ENCODE measurements at places on chromosomes 16 and 17.

DNA sequence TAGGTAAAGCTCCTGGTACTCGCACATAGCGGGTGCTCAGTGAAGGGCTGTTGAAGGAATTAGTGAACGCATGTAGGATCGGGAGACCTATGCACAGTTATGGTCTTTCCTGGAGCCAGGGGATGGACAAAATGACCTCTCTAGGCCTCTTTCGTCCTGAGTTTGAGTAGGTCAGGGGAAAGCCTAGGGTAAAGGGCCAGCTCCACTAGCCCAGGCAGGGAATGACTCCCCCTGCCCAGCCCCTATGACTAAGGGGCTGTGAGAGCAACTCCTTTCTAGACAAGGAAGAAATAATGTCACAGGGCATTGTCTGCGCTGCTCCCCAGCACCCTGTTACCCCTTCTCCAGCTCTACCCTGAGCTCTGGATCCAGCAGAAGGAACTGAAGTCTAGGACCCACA lies 24.6 kb upstream of the FMNL1 start:
- DNase-seq, result no peak

GRCh38 chr16:12539185-12539929 lies 264.3 kb downstream of the CPPED1 start:
- peak; percentile 87 for DNase-seq

- no peak for DNase-seq
Measured at GRCh38 chr16:4410335-4411075, 5.9 kb downstream of the CORO7 start.

GRCh38 chr17:37779554-37779953 lies 34.7 kb upstream of the HNF1B start:
- DNase-seq, result no peak

- no peak for DNase-seq
Measured at GRCh38 chr17:42843358-42843934, 934 bp upstream of the AOC2 start.

DNA sequence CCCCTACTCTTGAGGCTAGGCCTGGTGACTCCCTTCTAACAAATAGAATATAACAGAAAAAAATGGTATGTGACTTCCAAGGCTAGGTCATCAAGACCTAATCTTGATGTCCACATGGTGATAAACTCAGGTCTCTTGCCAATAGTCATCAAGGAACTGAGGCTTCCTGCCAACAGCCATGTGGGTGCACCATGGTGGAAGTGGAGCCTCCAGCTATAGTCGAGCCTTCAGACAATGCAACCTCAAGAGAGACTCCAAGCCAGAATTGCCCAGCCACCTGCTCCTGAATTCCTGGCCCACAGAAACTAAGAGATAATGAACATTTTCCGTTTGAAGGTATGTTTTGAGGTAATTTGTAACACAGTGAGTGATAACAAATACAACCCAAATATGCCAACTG lies 55.9 kb upstream of the SREBF1 start:
- DNase-seq, result no peak

- no peak for DNase-seq
Measured at GRCh38 chr17:49866882-49867413, 19.1 kb upstream of the TAC4 start.

- no peak for DNase-seq
Measured at GRCh38 chr16:66483689-66484452, 56.8 kb downstream of the BEAN1 start.

GRCh38 chr17:63774969-63775265 lies 947 bp downstream of the DDX42 start:
- DNase-seq, result no peak

- DNase-seq, result no peak
Measured at GRCh38 chr17:70947636-70948565, 778.6 kb downstream of the KCNJ2 start.

DNA sequence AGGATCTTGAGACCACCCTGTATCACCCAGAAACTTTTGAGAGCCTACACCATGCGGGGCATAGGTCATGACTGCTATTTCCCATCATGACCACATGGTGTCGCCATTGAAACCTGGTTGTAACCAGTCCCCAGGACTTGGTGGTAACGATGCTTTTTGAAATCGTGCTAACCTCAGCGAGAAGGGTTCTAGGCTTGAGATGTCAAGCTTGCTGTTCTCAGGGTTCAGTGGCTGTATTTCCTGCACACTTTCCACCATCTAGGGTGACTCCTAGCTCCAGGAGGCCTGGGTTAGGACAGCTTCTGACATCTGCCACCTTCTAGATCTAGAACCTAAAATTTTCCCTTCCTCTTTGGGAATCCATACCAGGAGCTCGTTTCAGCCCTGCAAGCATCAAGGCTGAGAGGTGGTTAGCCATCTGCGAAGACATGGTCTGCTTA lies 13.0 kb upstream of the SPNS3 start:
- peak; percentile 37 for DNase-seq

GRCh38 chr16:9123871-9124270 lies 32.4 kb downstream of the HAPSTR1 start:
- no peak for DNase-seq

- no peak for DNase-seq
Measured at GRCh38 chr17:77432742-77433141, 292.0 kb downstream of the SEC14L1 start.

GRCh38 chr17:33564146-33564545 lies 271.1 kb upstream of the ASIC2 start:
- DNase-seq, result no peak

DNA sequence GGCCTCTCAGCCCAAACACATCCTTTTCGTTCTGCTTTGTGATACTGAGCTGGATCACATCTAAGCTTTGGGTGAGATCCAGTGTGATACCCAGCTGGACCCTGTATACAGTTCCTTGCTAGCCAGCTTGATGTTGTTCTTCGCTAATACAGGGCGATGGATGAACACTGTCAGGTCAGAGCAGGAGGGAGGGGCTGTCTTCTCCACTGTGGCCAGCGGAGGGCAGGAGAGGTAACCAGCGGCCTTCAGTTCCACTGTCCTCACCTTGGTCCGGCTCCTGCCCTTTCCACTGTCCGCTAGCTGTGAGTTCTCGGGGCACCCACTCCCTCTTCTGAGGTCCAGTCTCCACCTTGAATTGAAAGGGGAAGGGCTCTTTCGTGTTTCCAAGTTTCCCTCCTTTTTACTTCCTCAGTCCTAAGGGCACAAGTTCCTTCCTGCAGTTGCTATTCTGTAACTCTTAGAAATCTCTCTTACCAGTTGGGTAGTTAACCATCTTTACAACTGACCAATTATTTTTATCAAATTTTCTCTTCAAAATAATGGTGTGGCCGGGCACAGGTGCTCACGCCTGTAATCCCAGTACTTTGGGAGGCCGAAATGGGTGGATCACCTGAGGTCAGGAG lies 3.0 kb upstream of the ZNF213 start:
- no peak for DNase-seq

DNA sequence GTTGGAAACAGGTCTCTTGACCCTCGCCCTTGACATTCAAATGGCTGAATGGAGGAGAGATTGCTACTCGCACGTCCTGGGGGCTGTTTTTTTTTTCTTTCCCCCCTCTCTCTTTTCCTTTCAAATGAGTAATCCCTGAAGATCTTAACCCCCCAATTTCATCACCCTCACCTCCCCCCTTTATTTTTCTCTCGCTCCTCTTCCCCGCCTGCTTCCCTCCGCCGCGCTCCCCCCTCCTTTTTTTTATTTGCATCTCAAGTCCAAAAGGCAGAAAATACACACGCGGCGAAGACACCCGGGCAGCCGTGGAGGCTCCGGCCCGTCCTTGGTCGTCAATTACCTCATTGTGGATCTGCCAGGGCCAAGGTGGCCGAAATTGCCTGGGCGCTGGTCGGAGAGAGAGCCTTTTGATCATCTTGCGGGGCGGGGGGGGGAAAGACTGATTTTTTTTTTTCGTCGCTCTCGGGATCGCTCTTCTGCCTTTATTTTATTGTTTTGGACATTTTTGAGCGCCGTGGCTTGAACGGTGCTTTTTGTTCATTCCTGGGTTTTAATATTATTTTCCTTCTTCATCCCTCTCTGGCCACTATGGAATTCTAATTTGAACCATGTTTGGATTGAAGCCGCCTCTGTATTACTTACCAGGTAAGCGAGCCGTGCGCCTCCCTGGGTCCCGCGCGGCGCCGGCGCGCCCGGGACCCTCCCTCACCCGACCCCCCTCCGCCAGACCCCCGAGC lies 57.2 kb upstream of the GSE1 start:
- no peak for DNase-seq

DNA sequence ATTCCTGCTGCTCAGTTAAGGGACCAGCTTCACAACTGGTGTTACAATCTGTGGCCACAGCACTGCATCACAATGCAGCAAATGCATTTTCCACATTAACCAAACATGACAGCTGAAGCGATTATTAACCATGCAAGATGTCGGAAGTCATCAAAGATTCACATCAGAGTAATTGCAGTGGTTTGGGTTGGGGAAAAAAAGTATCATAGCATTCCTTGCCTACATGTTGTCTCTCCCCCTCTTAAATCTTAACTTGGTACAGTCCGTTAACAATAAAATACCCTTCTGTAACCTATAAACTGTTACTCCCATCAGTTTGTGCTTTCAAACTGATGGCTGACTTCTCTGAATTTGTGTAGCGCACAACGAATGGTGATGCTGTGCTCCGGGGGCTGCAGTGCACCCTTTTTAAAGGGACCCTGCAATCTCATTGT lies 51.6 kb downstream of the NUP93 start:
- DNase-seq, result no peak

DNA sequence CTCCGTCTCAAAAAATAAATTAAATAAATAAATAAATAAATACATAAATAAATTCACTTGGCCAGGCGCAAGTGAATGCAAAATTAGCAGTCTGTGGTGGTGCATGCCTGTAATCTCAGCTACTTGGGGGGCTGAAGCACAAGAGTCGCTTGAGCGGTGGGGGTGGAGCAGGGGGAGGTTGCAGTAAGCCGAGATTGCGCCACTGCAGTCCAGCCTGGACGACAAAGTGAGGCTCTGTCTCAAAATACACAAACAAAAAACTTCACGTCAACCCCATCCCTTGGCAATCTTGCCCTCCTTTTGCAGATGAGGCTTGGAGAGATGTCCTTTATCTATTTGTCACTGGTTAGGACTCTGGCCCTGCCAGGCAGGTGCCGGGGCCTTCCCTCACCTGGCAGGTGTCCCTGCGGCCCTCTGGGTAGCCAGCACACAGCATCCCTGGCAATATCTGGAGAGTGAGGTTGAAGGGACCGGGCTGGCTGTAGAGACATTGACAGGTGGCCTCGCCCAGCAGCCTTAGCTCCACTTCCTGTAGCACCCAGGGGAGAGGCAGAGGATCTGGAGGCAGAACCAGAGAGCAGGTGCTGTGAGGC lies 4.4 kb downstream of the PRSS36 start:
- DNase-seq, result no peak

DNA sequence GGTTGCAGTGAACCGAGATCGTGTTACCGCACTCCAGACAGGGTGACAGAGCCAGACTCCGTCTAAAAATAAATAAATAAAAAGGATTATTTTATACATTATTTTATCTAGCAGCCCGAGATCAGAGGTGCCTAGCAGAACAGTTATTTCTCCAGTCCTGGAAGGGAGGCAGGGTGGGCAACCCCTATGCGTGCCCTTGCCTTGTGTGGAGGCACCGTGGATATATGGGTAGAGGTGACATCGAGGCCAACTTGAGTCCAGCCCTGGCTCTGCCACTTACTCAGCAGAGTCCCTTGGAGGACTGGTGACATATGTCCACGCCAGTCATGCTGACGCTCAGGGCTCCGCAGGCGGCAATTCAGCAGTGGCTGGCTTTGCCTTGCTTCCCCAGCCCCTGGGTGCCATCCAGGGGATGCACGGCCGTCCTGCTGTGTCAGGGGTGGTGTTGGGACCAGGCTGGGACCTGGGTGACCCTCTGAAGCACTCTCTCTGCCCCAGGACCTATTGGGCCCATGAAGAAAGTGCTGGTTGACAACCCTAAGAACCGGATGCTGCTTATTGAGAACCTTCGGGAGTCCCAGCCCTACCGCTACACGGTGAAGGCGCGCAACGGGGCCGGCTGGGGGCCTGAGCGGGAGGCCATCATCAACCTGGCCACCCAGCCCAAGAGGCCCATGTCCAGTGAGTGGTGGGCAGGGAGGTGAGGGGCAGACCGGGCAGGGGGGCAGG lies 13.2 kb downstream of the GALK1 start:
- no peak for DNase-seq

DNA sequence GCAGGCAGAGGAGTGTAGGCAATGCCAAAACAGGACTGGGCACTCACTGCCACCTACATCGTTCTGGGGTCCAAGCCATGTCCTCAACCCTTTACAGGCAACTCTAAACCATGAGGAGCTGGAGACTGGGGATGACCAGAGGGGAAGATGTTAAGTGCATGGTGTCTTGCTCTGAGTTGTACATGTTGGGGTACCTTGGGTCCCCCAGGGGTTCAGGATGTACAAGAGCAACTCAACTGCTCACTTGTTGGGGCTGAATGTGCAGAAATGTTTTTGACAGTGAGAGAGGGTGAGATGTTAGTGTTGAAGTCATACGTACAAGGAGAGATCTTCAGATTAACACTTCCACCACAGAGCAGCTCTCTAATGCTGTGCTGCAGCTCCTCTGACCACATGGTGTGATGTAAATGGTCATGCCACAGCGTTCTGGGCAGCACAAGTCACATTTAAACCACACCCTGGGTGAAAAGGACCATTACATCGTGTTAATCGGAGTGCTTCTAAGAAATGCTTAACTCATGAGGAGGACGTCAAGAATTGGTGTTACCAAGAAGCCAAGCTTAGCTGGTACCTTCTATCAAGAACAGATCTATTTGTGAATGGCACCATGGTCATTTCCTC lies 2.4 kb downstream of the CCL18 start:
- DNase-seq, result no peak

Measured in GM12878 (cell line).